CD8-positive, alpha-beta T cell (primary cell): ENCODE measurements at places on chromosomes 16 and 17. TPM values are rescaled to one million over a fixed set of nuclear protein-coding genes. Genes with fewer than 3 reads are reported as not detected.

- DNase-seq: no peak
Observed at GRCh38 chr16:48479955-48480354, 94.7 kb upstream of the SIAH1 start.

DNA sequence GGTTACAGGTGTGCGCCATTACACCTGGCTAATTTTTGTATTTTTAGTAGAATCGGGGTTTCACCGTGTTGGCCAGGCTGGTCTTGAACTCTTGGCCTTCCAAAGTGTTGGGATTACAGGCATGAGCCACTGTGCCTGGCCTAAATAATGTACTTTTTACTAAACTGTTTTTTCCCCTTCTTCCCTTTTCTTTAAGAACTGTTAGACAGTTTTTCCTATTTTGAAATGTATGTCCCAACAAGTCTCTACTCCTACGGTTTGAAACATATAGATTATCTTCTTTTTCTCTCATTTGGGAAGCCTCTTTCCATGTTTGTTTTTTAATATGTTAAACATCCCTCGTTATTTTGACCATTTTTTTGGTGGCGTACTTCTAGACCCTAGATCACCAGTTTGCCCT lies 9.6 kb downstream of the UTP18 start:
- DNase-seq: no peak

DPEP3 gene
- total RNA-seq: 0.58 TPM

NLK gene
- total RNA-seq: 7.6 TPM

GRCh38 chr17:27817731-27818130 lies 17.4 kb upstream of the NOS2 start:
- DNase-seq: no peak
